ENCODE measurements at places on chromosomes 1 and 21.

- no peak for DNase-seq
Measured at GRCh38 chr1:186978596-186979556, 150.1 kb downstream of the PLA2G4A start.

DNA sequence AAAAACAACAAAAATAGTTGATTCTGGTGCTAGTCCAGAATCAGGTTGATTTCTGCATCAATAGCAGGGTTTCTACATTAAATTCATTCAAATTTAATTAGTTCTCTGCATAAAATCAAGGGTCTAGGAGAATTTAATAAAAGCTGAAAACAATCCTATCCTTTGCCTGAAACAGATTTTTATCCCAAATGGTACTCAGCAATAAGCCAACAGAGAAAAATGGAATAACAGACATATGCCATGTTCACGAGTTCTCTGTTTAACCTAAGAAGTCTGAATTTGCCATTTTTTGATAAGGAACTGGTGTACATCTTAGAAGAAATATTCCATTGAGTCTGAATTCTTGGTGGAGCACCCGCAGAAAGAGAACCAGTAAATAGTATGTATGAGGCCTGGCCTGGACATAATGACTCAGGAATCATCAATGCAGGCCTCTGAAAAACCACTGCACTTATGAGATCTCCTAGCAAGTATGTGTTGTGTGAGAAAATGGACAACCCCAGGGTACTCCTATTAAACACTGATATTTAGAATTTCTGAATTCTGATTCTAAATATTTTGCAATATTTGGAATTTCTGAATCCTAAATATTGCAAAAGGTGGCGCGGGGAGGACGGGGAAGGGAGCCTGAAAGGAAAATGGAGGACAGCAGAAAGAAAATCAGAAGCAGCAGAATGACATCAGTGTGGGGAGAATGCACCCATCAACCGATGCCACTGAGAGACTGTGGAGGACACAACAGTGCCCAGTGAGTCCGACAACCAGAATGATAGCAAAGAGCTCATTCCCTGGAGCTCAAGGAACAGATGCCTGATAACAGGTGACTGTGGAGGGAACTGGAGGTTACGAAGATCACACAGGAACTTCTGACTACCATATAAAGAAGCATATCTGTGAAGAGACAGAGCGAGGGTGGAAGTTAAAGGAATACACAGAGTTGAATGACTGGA, 97.6 kb downstream of the APP start:
- no peak for DNase-seq

DNA sequence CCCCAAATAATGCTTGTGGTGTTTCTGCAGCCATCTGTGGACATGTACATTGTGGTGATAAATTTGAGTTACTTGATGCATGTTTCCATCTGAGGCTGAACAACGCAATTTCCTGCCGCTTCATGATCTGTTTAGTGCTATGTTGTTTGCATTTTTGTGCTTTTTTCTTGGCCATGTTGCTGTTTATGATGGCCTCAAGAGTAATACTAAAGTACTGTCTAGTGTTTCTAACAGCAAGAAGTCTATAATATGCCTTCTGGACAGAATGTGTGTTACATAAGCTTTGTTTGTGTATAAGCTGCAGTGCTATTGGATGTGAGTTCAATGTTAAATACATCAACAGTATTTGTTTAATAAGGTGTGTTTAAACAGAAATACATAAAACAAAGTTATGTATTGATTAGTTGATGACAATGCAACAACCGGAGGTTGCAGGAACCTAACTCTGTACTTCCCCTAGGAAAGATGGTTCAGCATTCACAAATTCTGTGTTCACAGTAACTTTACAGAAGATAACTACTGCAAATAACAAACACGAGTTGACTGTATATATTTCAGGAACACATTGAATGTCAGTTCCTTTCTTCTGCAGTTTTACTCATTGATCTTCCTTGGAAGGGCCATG, 114.8 kb upstream of the USP24 start:
- DNase-seq, result no peak

DNA sequence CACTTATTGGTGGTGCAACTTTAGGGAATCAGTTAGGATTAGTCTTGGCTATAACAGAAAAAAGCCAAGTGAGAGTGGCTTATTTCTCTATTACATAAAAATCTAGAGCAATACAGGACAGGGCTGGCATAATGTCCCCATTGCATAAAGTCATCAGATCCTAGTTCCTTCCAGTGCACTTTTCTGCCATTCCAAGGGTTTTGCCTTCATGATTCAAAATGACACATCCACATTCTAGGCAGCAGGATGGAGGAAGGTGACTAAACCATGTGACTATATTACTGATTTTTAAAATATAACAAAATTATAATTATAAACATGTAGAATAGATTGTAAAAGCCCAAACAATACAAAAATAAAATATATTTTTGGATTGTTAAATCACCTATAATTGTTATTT, 18.8 kb downstream of the JUN start:
- DNase-seq, result no peak

- peak; percentile 73 for DNase-seq
Measured at GRCh38 chr1:25810341-25811299, 9.1 kb upstream of the MTFR1L start.

- peak; percentile 49 for DNase-seq
Measured at GRCh38 chr1:154943649-154944400, 7.3 kb upstream of the PMVK start.

- peak; percentile 28 for DNase-seq
Measured at GRCh38 chr1:27428316-27429028, 36.0 kb downstream of the GPR3 start.

DNA sequence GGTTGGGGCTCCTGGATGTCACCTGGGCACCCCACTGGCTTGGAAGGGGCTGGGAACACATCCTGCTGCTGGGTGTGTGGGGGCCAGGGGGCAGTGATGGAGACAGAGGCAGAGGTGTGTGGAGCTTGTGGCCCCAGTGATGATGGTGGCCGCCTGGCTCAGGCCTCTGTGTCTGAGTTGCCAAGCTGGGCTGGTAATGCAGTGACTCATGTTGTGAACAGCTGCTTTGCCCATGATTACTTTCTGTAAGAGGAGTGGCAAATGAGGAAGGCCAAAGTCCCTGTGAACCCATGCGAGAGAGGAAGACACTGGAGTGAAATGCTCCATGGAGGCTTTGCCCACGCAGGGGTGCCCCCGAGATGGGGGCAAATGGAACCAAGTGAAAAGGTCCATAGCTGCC, 86.8 kb downstream of the KCNJ6 start:
- no peak for DNase-seq

- DNase-seq, result no peak
Measured at GRCh38 chr1:151368393-151369301, 3.9 kb downstream of the SELENBP1 start.

DNA sequence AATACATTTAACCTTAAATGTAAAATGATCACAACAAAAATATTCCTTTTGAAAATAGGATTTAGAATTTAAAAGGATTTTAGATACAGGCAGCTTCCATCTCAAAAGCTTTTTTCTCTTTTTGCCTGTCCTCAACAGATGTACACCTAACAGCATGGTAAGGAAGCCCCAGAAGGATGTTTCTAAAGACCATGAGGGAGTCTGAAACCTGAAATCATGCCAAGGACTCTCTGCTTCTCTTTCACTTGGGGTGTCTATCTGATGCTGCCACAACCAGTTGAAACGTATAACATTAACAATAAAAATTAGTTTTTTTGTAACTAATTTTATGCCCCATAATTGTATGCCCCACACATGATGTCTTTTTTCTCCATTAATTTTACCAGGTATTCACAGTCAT, 5.4 kb upstream of the ZNF281 start:
- DNase-seq, result no peak

GRCh38 chr1:160376525-160377131, 9.8 kb downstream of the NHLH1 start:
- peak; percentile 91 for DNase-seq

GRCh38 chr1:78304761-78305160, 186.0 kb upstream of the PTGFR start:
- no peak for DNase-seq
